ENCODE measurements at places on chromosomes 3 and 15.

GRCh38 chr15:20349774-20350498 lies 191.7 kb downstream of the GOLGA6L6 start:
- DNase-seq, result no peak

DNA sequence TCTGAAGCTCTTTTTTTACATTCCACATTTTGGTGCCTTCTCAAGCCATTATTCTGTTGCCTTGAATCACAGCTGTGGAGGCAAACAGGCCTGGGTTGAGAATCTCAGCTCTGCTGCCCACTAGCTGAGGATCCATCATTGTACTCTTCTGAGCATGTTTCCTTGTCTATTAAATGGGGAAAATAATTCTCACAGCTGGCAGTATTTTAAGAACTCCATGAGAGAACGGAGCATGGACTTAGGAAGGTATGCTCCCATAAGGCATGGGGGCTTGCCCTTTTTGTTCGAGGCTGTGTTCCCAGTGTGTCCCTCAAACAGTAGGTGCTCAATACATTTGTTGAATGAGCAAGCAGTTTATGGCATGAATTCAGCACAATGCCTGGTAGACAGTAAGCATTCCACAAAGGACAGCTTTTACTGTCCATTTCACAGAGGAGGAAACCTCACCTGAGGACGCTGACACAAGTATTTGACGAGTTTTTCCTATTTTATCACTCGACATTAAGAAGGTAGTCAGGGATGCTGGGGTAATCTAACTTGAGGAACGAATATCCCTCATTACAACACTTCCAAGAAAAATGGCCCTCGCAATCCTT lies 2.1 kb upstream of the PTPRG start:
- DNase-seq, result no peak

DNA sequence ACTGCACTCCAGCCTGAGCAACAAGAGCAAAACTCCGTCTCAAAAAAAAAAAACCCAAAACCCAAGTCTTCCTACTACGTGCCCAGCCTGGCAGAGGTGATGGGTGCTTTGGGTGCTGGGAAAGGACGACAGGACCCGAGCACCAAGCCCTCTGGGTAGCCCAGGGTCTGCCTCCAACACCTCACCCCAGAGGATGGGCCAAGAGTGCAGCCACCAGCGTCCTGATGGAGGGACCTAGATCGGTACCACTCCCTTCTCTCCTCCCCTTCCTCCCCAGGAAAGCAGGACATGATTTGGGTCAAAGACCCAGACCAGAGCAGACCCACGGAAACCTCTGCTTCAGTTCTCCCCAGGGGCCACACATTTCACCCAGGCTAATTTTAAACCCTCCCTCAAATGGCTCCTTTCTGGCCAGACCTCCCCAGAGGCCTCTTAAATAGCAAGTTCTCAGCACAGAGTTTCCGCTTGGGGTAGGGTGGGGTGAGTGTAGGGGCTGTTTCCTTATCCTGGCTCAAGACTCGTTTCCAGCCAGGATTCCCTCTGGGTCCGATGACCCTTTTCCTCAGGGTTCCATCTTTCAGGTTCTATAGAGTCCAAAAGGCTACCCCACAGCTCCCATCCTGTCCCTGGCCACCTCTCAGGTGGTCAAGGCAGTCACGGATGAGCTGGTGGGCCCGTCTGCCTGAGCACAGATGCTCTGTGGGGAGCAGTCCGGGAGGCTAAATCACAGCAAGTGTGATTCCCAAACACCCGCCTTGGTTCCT lies 20.5 kb downstream of the RBPMS2 start:
- DNase-seq, result no peak

- no peak for DNase-seq
These were observed 76.6 kb downstream of the SRGAP3 start for GRCh38 chr3:9172851-9173321.

DNA sequence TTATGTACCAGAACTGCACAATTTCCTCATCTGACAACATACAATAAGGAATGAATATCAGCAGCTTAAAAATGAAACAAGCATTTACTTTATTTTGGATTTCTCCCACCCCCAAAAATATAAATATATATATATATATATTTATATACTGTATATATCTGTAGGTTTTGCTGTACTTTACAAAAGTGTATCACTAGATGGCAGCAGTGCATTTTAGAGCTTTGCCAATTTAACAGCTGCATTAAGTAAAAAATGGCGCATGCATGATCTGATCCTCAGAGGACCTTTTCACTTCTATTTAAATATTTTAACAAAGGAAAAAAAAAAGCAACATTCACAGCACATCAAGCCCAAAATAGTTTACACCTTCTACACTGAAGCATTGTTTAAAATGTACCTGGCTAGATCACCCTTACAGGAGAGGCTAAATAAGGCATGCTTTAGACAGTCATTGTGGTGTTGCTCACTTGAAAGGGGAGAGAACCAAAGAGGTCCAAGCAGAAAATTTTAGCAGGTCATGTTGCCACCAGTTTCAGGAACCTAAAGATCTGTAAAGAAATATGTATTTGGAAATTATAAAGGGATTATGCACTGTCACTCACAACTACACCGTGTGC lies 72.6 kb downstream of the NPTN start:
- peak; percentile 10 for DNase-seq

DNA sequence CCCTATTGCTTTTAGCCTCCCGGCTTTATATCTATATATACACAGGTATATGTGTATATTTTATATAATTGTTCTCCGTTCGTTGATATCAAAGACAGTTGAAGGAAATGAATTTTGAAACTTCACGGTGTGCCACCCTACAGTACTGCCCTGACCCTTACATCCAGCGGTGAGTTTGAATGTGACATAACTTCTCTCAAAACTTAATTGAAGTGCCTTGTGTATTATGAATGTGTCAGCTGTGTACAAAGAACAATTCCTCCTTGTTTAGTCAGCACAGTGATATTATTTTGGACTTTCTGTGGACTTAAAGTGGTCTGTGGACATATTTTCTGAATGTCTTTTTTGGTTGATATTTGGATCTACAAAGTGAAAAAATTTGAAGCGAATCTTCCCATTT lies 220 bp downstream of the TP63 start:
- no peak for DNase-seq

DNA sequence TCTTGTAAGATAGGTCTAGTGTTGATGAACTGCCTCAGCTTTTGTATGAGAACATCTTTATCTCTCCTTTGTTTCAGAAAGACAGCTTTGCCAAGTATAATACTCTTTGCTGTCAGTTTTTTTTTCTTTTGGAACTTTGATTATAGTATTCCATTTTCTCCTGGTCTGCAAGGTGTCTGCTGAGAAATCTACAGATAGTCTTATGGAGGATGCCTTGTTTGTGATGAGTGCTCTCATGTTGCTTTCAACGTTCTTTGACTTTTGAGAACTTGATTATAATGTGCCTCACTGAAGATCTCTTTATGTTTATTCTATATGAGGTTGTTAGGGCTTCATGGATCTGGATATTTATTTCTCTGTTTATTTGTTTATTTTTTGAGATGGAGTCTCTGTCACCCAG lies 60.3 kb downstream of the DOCK3 start:
- DNase-seq, result no peak

DNA sequence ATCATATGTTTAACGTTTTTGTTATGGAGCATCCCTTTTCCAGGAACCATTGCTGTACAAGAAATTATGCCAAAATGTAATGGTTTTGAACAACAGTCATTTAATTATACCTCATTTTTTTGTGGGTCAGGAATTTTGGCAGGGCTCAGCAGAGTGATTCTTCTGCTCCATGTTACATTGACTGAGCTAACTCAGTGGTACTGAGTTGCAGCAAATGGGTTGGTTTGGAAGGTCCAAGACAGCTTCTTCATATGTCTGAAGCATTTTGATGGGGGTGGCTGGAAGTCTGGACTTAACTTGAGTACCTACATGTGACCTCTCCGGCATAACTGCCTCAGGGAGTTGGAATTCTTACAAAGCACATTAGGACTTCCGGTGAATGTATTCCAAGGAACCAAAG lies 26.0 kb upstream of the CMC1 start:
- DNase-seq, result no peak

DNA sequence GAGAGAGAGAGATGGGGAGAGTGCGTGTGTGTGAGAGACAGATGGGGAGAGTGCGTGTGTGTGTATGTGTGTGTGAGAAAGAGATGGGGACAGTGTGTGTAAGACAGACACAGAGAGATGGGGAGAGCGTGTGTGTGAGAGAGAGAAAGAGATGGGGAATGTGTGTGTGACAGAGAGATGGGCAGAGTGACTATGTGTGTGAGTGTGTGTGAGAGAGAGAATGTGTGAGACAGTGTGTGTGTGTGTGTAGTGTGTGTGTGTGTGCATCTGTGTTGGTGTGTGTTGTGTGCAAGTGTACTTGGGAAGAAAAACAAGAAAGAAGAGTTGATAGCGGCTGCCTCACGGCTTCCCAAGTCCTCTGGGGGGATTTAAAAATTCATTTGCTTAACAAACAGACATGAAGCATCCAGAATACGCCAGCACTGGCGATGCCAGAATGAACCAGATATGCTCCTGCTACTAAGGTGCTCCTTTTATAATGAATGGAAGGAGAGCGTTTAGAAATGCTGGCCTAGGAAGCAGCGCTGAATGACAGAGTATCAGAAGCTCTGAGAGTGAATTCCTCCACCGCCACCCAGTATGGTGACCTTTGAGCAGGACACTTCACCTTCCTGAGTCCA lies 186.1 kb upstream of the TSC22D2 start:
- DNase-seq, result no peak

DNA sequence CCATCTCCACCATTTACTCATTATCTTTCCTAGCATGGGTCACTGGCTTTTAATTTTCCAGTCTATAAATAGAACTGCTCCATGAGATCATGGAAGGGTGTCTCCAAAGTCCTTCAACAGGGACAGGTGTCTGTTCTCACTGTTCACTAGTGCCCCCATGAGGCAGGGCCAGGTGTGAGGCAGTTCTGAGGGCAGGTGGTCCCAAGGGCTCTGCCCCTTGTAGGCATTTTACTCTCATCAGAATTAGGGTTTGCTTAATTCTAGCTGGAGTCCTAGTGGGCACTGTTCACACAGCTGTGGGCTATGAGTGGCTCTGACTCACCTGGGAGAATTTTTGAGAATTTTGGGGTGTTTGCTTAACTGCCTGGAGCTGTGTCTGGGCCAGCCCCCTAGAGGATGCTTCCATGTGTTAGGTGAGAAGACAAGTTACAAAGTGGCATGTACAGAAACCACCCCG lies 248.0 kb upstream of the LYSMD4 start:
- no peak for DNase-seq

DNA sequence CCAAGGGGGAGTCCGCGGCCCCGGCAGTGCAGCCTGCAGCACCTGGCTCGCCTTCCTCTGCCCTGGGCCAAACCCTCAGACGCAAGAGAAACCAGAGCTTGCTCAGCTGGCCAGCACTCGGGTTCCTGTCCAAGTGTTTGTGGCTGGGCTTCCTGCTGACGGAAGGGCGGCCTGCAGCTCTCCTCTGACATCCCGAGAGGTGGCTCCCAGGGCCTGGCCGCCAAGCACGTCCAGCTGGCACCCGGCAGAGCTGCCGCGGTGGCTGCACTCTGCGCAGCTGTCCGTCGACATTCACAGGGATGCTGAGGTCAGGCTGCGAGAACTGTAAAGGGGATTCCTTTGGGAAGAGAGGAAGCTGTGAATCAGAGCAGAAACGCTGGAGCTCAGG lies 85.6 kb downstream of the CPN2 start:
- no peak for DNase-seq

- DNase-seq, result no peak
These were observed 130.6 kb upstream of the STT3B start for GRCh38 chr3:31402117-31402516.

DNA sequence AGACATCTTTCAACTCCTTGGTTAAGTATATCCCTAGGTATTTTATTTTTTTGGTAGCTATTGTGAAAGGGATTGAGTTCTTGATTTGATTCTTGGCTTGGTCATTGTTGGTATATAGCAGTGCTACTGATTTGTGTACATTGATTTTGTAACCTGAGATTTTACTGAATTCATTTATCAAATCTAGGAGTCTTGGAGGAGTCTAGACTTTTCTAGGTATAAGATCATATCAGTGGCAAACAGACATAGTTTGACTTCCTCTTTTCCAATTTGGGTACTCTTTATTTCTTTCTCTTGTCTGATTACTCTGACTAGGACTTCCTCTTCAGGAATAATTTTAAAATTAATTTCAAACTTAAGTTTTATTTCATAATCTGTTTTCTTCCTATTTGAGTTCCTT lies 125.2 kb downstream of the OCA2 start:
- DNase-seq, result no peak

DNA sequence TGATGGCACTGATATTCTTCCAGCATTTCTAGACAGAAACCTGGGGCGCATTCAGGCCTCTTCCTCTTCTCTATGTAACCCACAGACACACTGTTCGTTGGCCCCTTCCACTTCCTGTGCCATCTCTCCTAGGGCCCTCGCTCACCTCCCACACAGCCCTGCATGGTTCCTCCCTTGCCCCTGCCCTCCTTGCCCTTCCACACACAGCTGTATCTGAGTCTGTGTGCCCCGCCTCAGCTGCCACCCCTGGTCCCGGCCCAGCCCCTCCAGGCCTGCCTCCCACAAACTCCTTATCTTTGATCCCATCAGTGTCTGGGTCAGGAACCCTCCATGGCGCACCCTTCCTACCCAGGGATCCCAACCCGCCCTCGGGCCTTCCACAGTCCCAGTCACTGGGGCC lies 37.9 kb downstream of the RAB6B start:
- no peak for DNase-seq

GRCh38 chr3:65713016-65713415 lies 325.7 kb downstream of the MAGI1 start:
- DNase-seq, result no peak

GRCh38 chr3:46829699-46830208 lies 33.5 kb downstream of the MYL3 start:
- peak; percentile 61 for DNase-seq

GRCh38 chr15:42604894-42605744 lies 29.7 kb downstream of the STARD9 start:
- DNase-seq, result peak; percentile 8

DNA sequence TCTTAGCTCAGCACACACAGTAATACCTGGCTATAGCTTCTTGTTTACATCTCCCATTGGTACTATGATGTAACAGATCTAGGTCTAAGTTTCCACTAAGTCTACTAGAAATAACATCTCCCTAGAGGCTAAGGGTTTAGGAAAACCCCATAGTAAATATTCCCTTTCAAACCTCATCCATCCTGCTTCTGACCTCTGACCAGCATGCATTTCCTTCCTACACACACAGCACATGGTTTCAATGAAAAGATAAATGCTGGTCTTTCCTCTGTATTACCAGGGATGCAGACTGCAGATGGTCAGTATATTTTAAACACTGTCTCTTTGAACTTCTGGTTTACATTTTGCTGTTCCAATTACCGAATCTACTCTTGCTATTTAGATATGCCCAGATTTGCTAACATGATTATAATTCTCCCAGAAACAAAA lies 96.6 kb downstream of the EFL1 start:
- no peak for DNase-seq

GRCh38 chr15:25664761-25665160 lies 198.4 kb downstream of the ATP10A start:
- DNase-seq, result no peak

- DNase-seq, result no peak
These were observed 38.9 kb downstream of the FNDC3B start for GRCh38 chr3:172078244-172078643.

DNA sequence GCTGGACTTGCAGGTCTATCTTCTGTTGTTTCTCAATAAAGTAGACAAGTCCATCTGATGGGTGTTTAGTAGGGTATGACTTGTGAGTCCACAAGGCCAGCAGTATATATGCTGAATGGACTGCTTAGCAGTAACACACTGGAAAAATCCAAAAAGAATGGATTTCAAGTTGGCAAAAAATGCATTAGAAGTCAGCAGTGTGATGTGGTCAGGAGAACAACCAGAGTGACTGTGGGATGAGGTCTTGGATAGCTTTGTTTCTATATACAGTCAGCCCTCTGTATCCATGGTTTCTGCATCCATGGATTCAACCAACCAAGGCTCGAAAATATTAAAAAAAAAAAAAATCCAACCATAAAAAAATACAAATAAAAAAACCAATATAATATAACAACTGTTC lies 55.8 kb downstream of the LPP start:
- no peak for DNase-seq
